Activated B cell treated with CpG ODN at 0.5 μM for 24 hours (primary cell): ENCODE measurements at places on chromosomes 5 and 9. TPM values are rescaled to one million over a fixed set of nuclear protein-coding genes. Genes with fewer than 3 reads are reported as not detected.

CCDC152 gene
- total RNA-seq, result 6.4 and 6.9 TPM in 2 replicates

SLC25A2 gene
- total RNA-seq, result 2.6 and 3.9 TPM in 2 replicates

DNA sequence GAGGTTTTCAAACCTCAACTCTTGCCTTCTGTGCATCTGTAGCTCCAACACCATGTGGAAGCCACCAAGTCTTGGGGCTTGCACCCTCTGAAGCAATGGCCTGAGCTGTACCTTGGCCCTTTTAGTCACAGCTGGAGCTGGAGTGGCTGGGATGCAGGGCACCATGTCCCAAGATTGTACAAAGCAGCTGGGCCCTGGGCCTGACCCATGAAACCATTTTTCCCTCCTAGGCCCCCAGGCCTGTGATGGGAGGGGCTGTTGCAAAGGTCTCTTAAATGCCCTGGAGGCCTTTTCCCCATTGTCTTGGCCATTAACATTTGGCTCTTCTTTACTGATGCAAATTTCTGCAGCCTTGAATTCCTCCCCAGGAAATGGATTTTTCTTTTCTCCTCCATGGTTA, 11.8 kb upstream of the ENTREP1 start:
- H3K4me1 ChIP-seq, result no peaks in the 10 kb centered on the region
- no peaks in the 10 kb centered on the region for H3K36me3 ChIP-seq
- no peak for DNase-seq
- no peak overlapping the region for H3K4me3 ChIP-seq
- H3K27me3 ChIP-seq, result peaks cover 11% of the 10 kb centered on the region

GRCh38 chr5:87872986-87873385, 395.7 kb downstream of the TMEM161B start:
- no peak for DNase-seq
- no peaks in the 10 kb centered on the region for H3K36me3 ChIP-seq
- H3K4me1 ChIP-seq, result no peaks in the 10 kb centered on the region
- H3K27me3 ChIP-seq, result no peaks in the 10 kb centered on the region
- no peak overlapping the region for H3K4me3 ChIP-seq
